ENCODE measurements at places on chromosomes 16 and 17.

- DNase-seq = no peak
Observed at GRCh38 chr16:30561089-30561816, 3.1 kb upstream of the ZNF764 start.

- DNase-seq = no peak
Observed at GRCh38 chr17:42898147-42898811, 2.3 kb upstream of the G6PC1 start.

DNA sequence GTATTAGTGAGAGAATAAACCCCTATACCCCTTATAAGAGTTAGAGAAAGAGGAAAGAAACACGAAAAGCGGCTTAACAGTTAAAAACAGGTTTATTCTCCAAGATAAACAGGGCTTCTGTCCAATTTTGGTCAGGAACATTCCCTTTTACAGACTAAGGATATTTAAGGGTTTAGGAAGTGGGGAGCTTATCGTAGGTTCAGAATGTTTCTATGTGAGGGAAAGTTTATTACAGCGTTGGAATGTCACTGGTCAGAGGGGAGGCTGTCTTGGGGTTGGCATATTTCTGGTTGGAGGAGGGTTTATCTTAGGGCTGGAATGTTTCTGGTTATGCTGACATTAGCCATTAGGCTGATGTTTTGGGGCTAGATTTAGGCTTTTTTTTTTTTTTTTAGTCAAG, 34.1 kb upstream of the WWOX start:
- no peak for DNase-seq

DNA sequence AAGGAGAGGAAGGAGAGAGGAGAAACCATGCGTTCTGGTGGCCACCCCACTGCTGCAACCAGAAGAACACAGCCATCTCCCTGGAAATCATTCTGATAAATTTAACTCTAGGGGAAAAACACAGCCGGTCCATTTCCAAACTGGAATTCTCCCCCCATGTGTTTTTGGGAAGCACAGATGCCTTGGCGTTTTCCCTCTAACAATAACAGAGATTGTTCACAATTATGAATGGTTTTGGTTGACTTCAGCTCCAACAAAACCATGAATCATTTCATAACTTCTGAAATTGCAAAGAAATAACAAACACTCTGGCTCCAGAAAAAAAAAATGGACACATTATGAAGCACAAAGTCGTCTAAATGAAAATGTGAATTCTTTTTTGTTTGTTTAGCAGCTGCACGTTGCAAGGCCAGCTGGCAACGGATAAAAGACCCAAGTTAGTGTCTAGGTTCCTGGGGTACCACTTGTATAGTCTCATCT, 46.2 kb downstream of the GNAO1 start:
- DNase-seq = no peak

- DNase-seq = no peak
Observed at GRCh38 chr17:35210741-35211140, 16.5 kb upstream of the SLC35G3 start.

DNA sequence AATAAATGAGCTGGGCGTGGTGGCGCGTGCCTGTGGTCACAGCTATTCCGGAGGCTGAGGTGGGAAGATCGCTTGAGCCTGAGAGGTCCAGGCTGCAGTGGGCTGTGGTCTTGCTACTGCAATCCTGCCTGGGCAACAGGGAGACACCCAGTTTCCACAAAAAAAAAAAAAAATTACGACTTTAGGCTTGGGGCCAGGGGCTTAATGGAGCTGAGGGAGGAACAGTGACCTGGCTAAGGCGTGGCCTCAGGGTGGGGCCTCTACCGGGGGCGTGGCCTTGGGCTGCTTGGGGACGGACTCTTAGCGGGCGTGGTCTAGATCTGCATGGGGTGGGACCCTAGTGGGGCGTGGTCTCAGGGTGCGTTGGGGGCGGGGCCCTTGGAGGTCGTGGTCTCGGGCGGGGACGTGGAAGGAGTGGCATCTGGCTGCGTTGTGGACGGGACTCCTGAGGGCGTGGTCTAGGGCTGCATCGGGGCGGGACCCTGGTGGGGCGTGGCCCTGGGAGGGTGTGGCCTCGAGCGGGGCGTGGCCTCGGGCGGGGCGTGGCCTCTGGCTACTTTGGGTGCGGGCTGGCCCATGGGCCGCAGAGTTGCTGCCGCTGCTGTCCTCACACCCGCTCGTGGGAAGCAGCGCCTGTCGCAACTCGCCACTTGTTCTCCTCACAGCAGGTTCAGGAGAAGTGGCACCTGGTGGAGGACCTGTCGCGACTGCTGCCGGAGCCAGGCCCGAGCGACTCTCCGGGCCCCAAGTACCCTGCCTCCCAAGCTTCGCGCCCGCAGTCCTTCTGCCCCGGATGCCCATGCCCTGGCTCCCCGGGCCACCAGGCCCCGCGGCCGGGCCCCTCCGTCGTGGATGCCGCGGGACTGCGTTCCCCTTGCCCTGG, 5.8 kb upstream of the C17orf99 start:
- DNase-seq = peak; percentile 99

DNA sequence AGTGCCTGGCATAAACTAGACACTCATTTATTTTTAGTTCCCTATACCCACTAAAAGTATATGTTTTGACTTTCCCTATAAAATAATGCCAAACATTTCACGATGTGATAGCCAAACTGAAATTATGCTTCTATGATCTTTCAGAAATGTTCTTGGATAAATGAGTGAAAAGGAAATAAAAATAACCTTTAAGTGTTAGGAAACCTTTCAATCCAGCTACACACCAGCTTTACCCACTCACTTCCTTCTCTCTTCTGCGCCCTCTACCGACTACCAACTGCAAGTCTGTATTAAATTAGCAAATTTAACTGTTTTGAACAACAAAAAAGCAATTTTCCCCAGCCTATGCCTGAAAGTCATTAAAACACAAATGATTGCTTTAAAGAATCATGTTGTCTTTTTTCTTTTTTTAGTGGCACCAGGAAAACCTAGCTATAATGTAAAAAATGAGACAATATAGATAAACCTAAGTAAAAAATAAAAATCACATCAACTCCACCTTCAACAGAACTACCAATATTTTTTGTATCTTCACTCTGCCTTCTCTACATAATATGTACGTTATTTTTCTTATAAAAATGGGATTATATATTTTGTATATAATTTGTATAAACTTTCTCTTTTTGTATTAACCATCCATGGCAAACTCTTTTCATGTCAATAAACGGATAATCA, 13.2 kb upstream of the TMEM100 start:
- DNase-seq = no peak

DNA sequence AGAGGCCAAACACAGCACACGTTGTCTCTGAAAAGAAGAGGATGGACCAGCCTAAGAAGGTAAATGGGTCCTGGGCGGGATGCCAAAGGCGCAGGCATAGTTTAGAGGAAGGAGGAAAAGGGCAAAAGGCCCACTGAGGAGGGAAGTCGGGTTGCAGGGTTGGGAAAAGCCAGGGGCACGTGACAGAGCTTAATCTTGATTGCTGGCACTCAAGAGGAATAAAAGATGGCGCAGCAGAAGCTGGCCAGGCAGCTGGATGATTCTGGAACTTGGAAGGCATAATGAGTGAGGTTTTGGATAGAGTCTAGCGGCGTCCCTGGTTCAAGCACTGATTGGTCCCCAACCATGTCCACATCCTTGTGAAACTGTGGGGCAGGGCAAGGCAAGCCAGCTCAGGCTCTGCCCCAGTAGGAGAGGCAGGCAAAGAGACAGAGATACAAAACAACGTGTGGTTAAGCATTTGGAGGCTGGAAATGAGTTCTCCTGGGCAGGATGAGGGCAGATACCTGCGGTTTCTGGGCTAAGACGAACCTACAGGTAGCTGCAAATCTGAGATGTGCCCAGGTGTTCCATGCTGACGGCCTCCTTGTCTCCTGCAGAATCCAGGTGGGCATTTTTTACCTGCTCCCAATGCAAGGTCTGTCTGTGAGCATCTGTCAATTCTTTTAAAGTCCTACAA, 52.7 kb upstream of the CIBAR2 start:
- DNase-seq = no peak

- peak; percentile 62 for DNase-seq
Observed at GRCh38 chr16:89004209-89004831, 27.3 kb upstream of the CBFA2T3 start.

- peak; percentile 51 for DNase-seq
Observed at GRCh38 chr17:13429201-13429600, 172.5 kb downstream of the HS3ST3A1 start.

DNA sequence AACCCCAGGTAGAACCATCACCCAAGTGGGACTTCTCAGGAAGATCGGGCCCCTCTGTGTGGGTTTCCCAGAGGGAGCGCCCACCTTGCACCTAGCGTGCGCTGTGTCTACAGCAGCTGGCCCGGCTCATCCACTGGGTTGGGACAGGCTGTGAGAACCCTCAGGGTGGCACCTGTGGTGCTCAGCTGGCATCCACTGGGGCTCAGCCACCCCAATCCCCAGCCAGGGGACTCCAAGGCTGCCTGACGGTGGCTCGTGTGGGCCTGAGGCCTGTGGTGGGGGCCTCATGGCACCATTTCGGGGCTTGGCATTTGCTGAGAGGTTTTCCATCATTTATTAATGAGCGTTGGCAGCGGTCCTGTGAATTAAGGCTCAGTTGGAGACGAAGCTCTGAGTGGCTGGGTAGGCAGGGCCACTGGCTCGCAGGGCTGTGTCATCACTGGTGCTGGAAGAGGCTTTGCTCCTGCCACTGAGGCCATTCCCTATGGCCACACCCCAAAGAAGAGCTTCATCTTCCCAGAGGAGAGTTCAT, 28.5 kb downstream of the CACNG4 start:
- DNase-seq = no peak

DNA sequence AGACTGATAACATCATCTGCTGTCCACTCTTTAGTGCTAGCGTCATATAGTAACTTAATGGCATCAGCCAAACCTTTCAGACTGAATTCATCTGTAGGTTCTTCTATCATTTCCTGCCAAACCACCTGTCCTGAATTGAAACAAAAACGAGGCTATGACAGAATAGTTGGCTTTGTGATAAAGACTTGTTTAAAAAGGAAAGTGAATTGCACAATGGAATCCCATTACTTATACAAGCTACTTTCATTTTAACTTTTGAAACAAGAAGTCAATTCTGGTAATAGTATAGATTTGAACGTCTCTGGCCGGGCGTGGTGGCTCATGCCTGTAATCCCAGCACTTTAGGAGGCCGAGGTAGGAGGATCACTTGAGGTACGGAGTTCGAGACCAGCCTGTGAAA, 18.2 kb downstream of the LASP1NB start:
- no peak for DNase-seq

GRCh38 chr17:21368545-21369246, 7.5 kb upstream of the KCNJ12 start:
- DNase-seq = no peak

DNA sequence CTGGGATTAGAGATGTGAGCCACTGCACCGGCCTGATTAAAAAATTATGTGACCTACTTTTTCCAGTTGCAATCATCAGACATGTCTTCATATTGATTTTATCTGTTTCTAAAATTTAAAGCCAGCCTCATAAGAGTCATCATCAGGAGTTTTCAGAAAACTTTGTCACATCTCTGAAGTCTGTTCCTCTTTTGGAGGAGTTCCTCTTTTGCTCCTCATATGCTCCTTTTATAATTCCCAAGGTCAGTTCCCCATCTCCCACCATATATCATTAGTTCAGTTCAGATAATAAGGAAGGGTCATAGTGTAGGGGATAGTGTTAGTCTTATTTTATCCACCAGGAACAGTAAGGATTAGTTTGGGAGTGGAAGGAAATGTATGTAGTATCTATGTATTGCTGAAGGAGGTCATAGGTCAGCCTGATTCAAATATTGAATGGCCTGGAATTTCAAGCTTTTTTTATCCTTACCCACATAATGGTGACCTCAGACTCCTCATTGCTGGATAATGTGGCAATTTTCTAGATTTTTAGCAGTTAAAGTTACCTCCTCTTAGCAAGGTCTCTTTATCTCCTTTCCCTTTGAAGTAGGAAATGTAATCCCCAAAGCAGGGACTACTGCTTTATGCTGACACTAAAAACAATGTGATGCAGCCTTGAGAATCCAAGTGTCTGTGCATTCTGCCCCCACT, 13.8 kb upstream of the DUSP14 start:
- no peak for DNase-seq

DNA sequence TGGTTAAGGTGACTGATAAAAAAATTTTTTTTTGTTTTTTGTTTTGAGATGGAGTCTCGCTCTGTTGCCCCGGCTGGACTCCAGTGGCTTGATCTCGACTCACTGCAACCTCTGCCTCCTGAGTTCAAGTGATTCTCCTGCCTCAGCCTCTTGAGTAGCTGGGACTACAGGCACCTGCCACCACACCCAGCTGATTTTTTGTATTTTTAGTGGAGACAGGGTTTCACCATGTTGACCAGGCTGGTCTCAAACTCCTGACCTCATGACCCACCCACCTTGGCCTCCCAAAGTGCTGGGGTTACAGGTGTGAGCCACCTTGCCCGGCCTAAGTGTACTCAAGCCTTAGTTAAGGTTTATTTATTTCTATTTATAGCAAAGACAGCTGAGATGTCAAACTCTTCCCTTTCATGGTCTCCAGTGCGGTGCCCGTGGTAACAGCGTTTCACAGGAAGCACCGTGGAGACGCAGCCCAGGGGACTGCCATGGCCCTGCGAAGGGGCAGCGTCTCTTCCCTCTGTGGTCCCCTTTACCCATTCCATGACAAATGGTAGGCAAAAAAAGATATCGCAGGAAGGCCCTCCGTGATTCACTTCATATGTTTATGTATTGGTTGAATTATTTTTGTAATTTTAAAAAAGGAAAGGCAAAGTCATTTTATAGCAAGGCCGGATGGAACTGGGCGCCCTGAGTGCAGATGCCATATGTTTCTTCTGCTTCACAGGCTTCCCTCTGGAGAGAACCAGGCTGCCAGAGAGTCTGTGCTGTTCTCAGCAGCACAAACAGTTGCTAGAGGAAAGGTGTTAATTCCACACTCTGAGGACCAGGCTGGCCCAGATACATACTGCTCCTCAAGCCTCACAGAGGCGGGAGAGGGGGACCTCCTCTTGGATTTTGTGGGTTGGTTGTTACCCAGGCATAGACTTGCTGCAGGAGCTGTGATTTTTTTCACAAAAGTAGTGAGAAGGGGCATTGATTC, 29.2 kb downstream of the DDX19A start:
- no peak for DNase-seq

DNA sequence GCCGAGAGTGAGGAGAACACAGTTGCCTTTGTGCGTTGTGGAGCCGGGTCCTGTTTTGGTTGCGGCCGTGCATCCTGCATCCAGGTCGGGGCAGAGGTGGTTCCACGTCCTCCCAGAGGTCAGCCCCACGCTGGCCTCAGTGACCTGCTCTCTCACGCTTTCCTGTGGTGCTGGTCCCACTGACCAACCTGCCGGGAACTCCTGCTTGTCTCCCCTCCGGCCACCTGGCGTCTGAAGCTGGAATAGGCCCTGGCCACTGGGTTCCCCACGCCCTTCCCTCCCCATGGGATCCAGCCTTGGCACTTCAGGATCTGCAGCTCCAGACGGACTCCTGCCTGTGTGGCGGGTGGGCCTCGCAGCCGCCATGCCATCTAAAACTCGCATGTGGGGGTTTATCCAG, 85.5 kb upstream of the ZNF750 start:
- DNase-seq = no peak

- peak; percentile 83 for DNase-seq
Observed at GRCh38 chr16:85187002-85187401, 74.7 kb upstream of the CIBAR2 start.
